ENCODE measurements at places on chromosomes 13 and 19. TPM values are rescaled to one million over a fixed set of nuclear protein-coding genes. Genes with fewer than 3 reads are reported as not detected.

The KLK3 gene
- not detected for total RNA-seq

The TMEM38A gene
- 5.4 TPM for total RNA-seq

The EHD2 gene
- 146 TPM for total RNA-seq

The CPB2 gene
- not detected for total RNA-seq

The ZNF440 gene
- total RNA-seq, result 8.8 TPM

The NMRK2 gene
- not detected for total RNA-seq

The N4BP2L1 gene
- total RNA-seq, result 2.2 TPM

The NTN5 gene
- total RNA-seq, result under 0.01 TPM

The SLC8A2 gene
- not detected for total RNA-seq

The ZNF544 gene
- total RNA-seq, result 34.4 TPM

The CEACAM4 gene
- total RNA-seq, result not detected

The DACH1 gene
- total RNA-seq, result 0.53 TPM

The ZNF99 gene
- total RNA-seq, result not detected

The SUCLA2 gene
- 58.0 TPM for total RNA-seq

The ANGPTL4 gene
- total RNA-seq, result 1.7 TPM

The ZNF737 gene
- total RNA-seq, result 5.4 TPM

The IL17D gene
- total RNA-seq, result 5.3 TPM

The ZIM2 gene
- total RNA-seq, result 0.26 TPM

The ZSWIM9 gene
- total RNA-seq, result 1.4 TPM

The ELF1 gene
- 30.9 TPM for total RNA-seq

The THSD8 gene
- total RNA-seq, result not detected

The FPR1 gene
- total RNA-seq, result not detected

The ZNF547 gene
- total RNA-seq, result 5.8 TPM

The AMH gene
- 0.92 TPM for total RNA-seq

The NCAN gene
- total RNA-seq, result not detected

The RUBCNL gene
- total RNA-seq, result 0.31 TPM

The MYBPC2 gene
- total RNA-seq, result not detected

The SPIB gene
- not detected for total RNA-seq

The RAB3A gene
- 6.6 TPM for total RNA-seq

The TNNI3 gene
- not detected for total RNA-seq

The CEACAM6 gene
- not detected for total RNA-seq

The ING1 gene
- 20.6 TPM for total RNA-seq

The AXL gene
- total RNA-seq, result 165 TPM

The ZNF285 gene
- 4.0 TPM for total RNA-seq

The CLEC17A gene
- 0.06 TPM for total RNA-seq
